ENCODE measurements at places on chromosomes 4 and X.

GRCh38 chrX:44506678-44507077, 36.0 kb downstream of the FUNDC1 start:
- no peak for DNase-seq

GRCh38 chrX:153861733-153862310, 24.2 kb downstream of the L1CAM start:
- DNase-seq: no peak

- no peak for DNase-seq
These were observed 68.8 kb upstream of the PRPS1 start for GRCh38 chrX:107559506-107559905.

DNA sequence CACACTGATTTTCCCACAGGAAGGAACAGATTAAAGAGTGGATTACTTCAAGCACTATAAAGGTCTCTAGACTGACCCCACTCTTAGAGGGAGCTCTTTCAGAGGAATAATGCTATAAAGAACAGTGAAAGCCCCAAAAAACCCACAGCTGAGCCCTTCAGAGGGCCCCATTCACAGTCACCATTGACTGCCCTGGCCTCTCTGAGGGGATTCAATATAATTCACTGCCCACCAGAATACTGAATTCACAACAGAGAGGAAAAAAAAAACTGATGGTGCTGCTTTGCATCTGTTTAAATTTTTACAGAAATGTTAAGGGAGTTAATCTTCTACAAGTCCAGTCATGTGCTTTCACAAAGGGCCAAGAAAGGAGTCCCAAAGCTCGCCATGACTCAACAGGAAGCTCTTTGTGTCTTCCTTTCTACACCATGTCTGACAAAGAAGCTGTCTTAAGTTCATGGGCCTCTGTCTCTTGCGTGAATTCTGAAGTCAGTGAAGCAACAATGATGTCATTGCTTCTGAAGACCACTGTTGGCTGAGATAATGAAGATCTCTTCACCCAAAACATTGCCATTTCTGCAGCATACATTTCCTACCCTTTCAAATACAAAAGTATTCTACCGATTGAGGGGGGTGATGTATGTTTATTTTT, 174.9 kb downstream of the ADAMTS3 start:
- no peak for DNase-seq

DNA sequence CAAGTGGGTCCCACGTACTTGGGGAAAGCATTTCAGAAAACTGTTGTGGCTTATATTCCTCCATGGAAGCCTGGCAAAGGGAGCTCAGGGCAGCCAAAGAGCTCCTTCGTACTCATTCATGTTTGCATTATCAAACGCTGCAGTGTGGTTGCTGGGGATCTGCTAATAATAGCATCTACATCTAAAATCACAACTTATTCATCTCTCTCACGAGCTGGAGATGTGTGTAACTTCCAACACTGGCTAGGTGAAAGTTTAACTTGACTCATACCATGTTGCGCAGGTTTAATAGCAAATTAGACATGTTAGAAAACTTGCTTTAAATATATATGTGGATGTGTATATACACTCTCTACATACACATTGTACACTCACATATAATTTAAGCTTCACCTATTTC, 415.1 kb downstream of the AFF2 start:
- DNase-seq: no peak

DNA sequence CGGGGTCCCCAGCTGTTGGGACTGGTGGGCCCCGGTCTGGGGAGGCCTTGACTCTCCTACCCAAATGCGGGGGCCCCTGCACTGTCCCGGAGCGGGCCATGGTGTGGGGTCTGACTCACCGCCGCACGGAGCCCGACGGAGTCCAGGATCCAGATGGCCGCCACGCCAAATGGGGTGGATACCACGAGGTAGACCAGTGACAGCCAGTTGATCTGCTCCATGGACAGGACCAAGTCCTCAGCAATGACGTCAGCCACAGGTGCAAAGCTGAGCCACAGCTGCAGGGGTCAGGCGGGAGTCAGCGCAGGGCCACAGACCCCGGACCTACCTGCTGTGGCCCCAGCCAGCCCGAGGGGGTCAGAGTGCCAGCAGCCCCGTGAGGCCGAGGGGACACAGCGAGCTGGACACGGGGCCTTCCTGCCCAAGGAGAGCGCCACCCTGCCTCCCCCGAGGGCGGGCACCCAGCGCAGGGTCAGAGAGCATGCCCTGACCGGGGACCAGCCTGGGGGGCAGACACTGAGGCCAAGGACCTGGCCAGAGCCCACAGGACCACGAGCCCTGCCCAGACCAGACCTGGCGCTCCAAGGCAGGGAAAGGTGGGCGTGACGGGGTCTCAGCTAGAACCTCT, 2.4 kb downstream of the SLC49A3 start:
- no peak for DNase-seq

DNA sequence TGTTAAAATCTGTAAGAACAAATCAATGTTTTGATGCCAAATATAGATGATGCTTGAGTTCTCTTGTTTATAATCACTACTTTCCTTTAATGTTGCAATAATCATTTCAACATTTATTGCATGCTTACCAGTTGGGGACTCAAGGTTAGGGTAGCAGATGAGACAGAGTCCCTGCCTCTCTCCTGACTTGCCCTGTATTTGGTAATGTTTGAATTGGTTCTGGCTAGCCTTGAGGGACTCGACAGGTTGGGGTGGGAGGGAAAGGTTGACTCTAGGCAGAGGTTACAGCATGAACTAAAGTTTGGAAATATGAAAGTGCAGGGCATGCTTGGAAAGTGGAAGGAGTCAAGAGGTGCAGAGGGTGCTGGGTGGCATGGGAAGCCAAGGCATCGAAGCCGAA, 2.0 kb downstream of the SEC24B start:
- DNase-seq: no peak

DNA sequence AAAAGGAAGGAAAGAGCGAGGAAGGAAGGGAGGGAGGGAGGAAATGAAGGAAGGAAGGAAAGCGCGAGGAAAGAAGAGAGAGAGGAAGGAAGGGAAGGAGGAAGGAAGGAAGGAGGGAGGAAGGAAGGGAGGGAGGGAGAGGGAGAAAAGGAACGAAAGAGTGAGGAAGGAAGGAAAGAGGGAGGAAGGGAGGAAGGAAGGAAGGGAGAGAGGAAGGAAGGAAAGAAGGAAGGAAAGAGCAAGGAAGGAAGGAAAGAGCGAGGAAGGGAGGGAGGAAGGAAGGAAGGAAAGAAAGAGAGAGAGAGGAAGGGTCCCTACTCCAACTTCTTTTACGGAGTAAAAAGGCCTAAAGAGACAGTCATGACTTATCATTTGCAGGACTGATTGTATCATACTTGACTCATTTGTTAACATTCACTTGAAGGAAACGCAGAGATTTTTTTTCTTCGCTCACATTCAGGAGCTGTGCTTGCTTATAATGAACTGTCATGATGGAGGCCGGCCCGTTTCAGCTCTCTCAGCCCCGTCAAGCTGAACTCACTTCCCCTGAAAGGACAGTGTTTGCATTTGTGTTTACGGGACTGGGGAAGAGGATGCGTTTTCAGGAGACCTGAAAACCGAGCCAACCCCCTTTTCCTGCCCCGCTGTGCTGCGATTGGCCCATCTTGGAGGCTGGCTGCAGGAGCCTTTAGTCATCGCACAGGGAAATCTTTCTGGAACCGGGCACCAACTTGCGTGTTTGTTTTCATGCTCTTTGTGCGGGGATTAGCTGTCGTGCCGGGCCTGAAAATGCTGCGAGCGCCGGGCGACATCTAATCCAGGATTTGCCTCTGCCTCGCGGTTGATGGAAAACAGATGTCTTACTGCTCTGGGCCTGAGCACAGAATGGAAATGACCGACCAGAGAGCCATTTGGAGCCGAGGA, 17.8 kb downstream of the TRIM2 start:
- peak; percentile 75 for DNase-seq

- no peak for DNase-seq
These were observed 46.2 kb downstream of the MOSPD2 start for GRCh38 chrX:14919407-14919806.

DNA sequence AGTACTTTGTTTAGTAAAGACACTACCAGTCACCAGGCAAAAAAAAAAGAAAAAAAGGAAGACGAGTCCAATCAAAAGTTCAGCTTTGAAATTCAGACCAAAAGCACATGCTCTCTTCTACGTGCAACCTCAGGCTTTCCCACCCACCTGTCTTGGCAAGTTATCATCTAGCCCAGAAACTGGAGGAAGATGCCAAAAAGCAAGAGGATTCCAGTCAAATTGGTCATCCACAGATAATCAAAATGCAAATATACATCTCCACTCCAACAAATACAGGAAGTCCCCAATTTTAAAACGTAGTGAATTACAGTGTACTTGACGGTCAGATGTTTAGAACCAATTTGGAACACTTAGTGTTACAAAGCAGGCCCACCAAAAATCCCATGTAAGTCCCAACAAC, 96.5 kb downstream of the PALLD start:
- DNase-seq: no peak

DNA sequence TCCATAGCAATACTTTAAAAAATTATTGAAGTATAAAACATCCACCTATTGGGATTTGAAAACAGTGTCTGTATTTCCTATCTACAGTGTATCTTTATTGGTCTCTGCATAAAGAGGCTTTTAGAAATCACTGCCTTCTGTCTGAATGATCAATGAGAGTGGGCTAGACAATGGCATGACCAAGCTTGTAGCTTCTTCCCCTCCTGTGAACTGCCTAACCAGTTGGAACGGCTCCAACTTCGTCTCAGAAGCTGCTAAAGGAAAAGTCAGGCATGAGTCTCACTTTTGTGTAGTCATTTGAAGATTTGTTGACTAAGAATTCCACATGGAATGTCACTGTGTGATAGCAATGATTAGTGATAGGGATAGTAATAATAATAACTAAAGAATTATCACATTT, 64.2 kb downstream of the INTS12 start:
- no peak for DNase-seq

DNA sequence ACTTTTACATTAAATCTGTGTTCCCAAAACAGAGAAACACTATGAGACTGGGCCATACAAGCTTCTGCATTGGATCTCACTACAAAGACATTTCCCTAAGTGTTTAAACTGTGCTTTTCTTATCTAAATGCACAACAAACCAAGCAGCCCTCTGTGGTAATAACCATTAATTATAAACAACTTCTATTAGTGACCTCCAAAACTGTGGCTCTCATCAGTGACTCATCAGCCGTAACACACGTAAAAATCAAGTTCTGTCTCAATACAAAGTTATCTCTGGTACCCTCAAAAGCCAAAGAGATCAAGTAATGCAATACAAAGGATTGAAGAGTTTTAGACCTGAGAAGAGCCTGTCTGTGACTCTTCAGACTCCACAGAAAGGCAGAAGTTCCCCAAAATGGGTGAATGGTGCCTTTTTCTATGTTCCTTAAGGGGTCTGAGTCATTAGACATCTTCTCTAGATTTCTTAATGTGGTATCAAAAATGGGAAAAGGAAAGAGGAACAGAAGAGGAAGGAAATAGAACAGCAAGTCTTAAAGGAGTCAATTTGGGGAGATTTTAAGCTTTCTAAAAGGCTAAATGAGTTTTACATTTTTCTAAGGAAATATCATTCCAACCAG, 189.8 kb upstream of the PPP1R2C start:
- no peak for DNase-seq

DNA sequence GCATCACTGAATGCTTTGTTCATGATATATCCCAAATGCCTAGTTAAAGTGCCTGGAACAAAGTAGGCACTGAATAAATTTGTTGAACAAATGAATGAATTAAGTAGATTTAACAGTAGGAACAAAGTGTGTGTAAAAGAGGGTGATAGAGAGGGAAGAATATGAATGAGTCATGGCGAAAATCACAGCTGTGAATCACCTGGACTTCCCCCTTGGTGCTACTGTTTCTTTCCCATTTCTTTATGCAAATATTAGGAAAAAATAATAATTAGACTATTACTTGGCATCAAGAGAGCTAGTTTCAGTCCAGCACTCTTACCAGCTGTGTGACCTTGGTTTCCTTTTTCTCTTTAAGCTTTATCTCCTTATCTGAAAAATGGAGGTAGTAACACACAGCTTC, 9.2 kb downstream of the SPIN3 start:
- no peak for DNase-seq

GRCh38 chr4:124111922-124112321, 600.6 kb downstream of the ANKRD50 start:
- DNase-seq: peak; percentile 54

Data from ureter (tissue), 1 donor.